ENCODE measurements at places on chromosomes 6 and 20.

GRCh38 chr6:127481111-127481510 is 21.9 kb upstream of the KIAA0408 start:
- DNase-seq = no peak

GRCh38 chr6:89807581-89807980 is 12.0 kb downstream of the MDN1 start:
- no peak for DNase-seq

DNA sequence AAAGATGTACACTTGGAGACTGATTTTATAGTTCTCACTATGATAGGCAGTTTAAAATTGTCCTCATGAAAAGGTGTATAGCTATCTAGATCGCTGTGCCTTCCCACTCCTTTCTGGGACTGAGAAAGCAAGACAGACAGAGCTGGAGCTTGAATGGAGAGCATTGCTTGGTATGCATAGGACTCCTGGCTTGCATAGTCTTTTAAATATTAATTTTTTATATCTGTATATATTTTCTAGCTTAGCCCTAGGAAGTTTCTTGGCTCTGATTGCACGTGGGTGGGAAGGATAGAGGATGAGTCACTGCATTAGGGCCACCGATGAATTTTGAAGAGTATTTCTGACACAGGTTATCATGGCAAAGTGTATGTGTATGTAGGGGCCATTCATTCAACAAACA is 150.0 kb upstream of the SPACA1 start:
- DNase-seq = no peak

GRCh38 chr20:33991502-33991901 is 2.2 kb upstream of the RALY start:
- no peak for DNase-seq

DNA sequence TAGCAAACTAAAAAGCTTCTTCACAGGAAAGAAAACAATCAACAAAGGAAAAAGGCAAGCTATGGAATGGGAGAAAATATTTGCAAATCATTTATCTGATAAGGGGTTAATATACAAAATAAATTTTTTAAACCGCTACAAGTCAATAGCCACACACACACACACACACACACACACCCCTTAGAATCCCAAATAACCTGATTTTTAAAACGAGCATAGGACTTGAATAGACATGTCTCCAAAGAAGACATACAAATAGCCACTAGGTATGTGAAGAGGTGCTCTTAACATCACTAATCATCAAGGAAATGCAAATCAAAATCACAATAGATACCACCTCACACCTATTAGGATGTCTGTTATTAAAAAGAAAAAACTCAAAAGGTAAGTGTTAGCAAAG is 187.7 kb downstream of the TRIM27 start:
- no peak for DNase-seq

- no peak for DNase-seq
Measured at GRCh38 chr6:4084444-4085331, 5.8 kb upstream of the FAM217A start.

- no peak for DNase-seq
Measured at GRCh38 chr6:21710908-21711627, 117.5 kb downstream of the SOX4 start.

DNA sequence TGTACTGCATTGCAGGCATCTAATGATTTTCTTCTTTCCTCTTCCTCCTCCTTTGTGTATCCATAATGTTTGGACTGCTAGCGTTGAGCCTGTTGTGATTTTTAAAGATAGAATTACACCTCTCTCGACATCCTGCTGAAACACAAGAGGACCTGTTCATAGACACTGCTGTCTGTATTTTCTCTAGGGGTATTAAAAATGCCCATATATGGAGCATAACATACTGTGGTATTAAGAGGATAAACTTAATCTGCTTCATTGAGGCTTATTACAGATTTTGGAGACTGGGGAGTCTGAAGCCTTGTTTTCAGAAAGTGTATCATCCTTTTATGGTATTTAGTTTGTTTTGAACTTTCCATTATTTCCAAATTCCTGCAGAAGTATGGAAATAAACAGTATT is 414.3 kb downstream of the CDKAL1 start:
- DNase-seq = no peak

DNA sequence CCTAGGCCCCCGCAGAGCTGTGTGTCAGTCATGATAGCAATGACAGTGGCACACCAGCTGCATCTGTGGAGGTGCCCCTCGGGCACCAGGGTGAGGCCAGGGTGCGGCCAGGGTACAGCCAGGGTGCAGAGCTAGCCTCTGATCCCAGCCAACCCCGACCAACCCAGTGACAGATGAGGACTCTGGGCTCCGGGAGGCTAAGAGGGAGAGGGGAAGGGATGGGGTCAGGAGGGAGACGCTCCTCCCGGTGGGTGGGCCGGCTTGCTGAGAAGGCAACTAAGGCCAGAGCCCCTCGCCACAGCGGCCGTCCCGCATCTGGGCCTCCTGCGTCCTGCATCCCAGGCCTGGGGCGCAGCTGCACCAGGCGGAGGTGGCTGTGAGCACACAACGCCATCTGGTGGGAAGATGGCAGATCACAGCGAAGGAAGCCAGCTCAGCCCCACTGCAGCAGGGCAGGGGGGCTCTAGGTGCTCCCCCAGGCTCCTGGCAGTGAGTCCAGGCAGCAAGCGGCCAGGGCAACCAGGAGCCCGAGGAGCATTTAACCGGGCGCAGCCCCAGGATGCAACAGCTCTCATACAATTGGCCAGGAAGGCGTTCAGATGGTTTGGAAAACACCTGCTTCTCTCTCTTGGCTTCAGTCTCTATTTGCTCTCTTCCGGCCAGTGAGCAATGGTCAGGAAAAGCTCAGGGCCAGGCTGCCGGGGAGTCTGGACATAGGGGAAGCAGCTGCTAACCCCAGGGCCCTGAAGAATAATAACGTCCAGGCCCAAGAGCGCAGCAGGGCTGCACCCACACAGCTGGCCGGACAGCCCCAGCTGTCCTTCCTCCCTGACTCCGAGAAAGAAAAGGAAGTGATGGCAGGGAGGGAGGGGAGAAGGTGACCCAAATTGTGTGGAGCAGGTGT is 169.4 kb downstream of the TAF4 start:
- DNase-seq = peak; percentile 8

GRCh38 chr6:34953061-34954025 is 64.3 kb downstream of the ANKS1A start:
- no peak for DNase-seq

DNA sequence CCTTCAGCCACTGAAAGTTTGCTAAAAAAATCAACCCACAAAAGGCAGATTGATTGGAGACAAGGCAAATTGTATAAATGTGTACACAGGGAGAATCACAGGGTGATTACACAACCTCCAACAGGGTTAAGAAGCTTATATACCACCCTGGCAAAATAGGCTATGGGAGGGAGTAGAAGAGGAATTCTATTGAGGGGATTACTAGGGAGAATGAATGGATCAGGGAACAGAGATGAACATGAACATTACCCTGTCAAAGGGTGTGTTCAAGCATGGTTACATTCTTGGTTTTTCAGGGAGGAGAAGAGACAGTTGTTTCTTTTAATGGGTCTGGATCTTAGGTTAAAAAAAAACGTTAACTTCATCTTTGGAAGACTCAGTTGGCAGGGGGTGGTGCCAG is 5.1 kb upstream of the MRS2 start:
- DNase-seq = no peak

DNA sequence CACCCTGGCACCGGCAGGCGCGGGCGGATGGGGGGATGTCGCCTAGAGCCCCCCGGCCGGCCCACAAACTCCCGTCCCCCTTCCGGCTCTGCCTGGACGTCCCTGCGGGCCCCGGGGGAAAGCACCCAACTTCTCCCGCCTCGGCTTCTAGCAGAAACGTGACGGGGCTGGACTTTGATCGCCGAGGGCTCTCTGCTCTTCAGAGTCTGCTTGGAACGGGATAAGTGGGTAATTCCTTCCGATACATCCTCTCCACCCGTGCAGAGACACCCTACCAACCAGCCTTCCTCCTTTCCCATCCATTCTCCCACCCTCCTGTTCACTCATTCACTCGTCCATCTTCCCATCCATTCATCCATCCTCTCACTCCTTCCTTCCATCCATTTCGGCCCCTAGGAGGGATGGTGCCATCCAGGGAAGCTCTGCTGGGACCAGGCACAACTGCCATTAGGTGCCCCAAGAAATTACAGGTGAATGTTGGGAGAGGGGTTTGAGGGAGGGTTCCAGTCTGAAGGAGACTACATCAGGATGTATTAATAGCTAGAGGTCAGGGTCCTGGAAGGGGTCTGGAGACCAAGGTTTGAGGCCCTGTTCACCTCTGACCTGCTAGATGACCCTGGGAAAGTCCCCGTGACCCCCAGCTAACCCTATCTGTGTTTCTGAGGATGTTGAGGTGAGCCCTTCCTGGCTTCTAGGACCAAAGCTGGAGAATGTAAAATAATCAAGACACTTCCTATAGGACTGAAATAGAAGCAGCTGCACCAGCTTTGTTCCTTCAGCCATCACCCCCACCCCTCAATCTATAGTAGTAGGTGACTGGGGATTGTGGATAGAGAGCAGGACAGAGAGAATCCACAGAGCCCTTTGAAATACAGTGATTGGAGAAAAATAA is 538 bp downstream of the TTLL9 start:
- no peak for DNase-seq

- no peak for DNase-seq
Measured at GRCh38 chr20:49692941-49693340, 20.7 kb downstream of the B4GALT5 start.

DNA sequence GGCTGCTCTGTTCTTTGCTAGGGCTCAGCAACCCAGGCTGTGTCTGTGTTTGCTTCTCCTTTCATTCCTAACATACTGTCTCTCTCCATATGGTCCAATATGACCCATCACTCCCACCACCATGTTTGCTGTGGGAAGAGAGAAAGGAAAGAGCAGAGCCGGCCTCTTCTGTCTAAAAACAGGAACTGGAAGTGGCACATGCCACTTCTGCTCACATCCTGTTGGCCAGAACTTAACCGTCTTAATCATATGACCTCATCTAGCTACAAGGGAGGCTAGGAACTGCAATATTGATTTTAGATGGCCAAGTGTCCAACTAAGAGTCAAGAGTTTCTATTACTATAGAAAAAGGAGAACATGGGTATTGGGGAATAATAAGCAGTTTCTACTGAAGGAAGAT is 212.5 kb upstream of the CHD6 start:
- DNase-seq = no peak

DNA sequence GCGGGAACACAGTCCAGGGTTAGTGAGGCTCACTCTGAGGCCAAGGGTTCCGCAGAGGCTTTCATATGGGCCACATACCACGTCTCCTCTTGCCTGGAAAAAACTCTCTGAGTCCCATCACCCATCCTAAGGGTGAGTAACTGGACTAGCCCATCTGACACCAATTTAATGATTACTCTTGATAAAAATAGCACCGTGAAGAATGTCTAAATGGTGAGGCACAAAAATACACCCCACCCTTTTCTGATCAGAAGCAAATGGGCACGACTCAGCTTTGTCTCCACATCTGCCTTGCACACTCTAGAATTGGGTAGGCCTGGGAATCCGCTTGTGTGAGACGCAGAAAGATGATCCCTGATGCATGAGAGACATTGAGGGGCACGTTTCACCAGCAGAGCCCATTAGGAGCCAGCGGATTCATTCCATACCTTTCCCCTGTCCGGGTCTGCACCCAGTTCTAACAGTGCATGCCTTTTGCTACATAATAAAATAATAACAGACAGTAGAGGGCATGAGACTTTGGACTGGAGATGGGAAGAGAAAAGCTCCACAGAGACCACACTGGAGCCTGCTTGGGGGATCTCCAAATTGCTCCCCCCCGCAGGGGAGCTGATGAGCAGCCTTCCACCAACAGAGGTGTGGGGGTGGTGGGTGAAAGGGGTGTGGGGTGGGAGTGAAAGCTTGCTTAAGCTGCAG is 110.0 kb upstream of the KCNK16 start:
- no peak for DNase-seq

- no peak for DNase-seq
Measured at GRCh38 chr20:19861147-19861759, 103.2 kb downstream of the RIN2 start.

- peak; percentile 54 for DNase-seq
Measured at GRCh38 chr20:46349035-46349741, 40.9 kb upstream of the CDH22 start.

DNA sequence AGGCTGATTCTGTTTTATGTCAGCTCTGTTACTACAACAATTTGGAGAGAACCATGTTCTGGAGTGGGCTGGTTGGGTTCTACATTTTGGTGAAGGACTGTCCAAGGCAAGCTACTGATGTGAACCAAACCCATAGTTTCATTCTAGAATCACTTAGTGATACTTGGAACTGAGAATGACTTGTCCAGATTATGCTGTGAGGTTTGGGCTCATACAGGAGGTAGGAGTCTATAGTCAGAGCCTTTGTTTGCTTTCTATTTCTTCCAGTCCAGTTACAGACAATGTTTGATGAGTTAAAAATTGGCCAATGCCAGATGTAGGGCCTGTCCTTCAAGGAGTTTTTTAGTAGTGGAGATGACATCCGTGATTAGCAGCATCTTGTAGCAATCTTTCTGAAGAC is 97.9 kb downstream of the LRRC1 start:
- DNase-seq = no peak

DNA sequence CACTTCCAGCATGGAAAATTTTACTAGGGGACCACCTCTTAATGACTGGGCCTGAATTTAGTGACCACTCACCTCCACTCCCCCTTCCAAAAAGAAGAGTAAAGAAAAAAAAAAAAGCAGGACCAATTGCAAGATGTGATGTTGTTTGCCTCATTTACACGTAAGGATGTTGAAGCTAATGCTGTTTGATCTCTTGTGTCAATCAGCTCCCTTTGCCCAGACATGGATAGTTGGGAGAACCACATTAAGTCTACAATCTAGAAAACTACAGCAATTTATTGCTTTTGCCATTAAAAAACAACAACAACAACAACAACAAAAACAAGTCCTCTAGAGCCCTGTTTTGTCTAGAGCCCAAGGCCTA is 11.0 kb upstream of the DSTN start:
- DNase-seq = no peak

DNA sequence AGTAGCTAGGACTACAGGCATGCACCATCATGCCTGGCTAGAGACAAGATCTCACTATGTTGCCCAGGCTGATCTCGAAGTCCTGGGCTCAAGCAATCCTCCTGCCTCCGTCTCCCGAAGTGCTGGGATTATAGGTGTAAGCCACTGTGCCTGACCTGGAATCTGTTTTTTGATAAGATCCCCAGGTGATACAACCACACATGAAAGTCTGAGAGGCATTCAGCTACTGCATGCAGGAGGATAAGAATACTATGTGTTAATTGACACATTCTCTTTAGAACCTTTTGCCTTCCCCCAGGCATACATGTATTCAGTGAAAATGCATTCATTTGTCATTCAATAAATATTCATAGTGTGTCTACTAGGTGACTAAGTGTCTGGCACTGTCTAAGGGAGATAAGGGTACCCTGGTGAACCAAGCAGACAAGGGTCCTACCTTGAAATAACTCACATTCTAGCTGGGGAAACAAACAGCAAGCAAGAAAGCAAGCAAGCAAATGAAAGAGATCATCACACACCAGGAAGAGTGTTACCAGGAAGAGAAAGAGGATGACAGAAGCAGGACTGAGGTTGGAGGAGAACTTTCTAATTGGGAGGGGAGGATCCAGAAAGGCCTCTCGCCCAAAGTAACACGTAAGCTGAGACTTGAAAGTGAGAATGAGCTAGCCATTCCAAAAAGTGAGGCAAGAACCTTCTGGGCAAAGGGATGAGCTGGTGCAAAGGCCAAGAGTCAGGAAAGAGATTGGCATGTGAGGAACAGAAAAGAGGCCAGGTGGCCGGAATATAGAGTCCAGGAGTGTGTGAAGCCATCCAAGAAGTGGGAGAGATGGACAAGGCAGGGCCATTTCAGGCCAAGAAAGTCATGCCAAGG is 6.5 kb downstream of the GFOD1 start:
- no peak for DNase-seq
